Left ventricle myocardium inferior (tissue), 1 donor: ENCODE measurements at places on chromosomes 12 and 14. TPM values are rescaled to one million over a fixed set of nuclear protein-coding genes. Genes with fewer than 3 reads are reported as not detected.

PTCSC3 gene
- total RNA-seq: not detected

TIGAR gene
- total RNA-seq: 13.6 TPM

KLHDC2 gene
- 85.3 TPM for total RNA-seq

PLCZ1 gene
- total RNA-seq: 0.49 TPM

KRT74 gene
- 0.14 TPM for total RNA-seq

PLEKHG7 gene
- total RNA-seq: not detected

- DNase-seq: no peak
Observed at GRCh38 chr12:25728056-25728595, 175.0 kb upstream of the LMNTD1 start.

DNA sequence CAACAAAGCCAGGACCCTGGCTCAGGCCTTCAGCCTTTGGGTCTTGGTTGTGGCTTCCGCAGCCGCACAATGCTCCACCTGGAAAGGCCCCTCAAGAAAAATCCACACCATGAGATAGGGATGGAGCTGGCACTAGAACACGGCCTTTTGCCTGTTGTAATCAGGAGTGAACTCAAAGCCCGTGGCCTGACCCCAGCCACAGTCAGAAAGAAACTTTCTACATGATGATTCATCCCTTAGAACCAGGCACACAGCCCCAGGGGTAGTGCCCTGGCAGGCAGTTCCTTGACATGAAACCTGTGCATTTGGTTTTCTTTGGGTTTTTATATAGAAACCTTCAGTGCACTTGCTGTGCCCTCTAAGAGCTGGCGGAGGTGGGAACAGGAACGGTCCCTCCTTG, 5.1 kb downstream of the CLMN start:
- no peak for DNase-seq

DNA sequence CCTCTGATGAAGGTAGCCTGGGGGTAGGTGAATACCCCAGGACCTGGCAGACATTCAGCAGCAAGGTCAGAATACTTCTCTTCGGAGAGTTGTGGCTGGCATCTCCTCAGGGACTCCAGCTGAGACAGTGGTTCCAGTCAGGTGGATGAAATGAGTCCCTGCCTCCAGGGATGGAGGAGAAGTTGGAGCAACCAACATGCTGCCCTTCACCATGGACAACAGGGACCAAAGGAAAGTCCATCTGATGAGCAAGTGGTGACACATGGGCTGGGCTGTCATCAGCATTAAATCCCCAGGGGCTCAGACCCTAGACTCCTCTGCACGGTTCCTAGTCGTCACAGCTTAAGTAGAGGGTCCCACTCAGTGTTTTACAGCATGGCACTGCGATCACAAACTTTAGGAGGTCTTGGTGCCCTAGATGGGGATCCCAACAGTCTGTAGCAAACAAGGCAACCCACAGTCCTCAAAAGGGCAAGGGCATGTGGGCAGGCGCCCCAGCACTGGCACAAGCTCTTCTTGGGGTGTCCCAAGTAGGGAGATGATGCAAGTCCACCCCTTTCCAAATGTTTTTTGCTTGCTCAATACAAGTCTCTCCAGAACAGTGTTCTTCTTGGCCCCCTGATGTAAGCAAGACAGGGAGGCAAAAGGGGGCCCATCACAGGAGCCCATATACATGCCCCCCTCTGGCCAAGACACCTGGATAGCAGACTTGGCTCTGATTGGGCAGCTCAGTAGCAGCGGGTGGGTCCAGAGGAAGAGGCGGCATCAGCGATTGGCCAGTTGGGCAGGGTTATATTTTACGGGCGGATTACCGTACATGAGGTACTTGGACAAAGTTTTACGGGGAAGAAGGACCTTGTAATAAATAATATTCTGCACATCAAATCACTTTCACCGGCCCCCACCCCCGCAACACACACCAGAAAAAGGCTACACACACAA, 10.8 kb upstream of the CDH24 start:
- DNase-seq: no peak

GRCh38 chr14:63986789-63987533, 134.2 kb downstream of the SYNE2 start:
- DNase-seq: no peak

DNA sequence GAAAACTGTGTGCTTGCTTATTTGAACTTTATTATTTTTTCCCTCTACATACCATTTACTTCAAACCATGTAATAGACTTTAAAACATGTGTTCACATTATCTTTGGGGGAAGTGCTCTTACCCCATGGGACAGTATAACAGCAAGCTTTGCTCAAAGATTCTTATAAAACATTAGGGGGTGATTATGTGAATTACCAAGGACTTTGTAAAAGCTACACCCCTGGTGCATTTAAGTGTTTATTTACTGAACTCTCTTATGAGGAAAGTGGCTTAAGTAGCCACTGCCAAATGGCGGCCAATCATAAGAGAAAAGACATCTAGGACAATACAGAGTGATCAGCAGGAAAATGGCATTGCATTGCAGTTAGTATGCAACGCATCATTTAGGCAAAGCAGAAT, 70.3 kb downstream of the CAPZA3 start:
- DNase-seq: no peak

GRCh38 chr12:62258941-62259630, 1.1 kb upstream of the USP15 start:
- no peak for DNase-seq

GRCh38 chr12:12331244-12331771, 18.7 kb downstream of the MANSC1 start:
- no peak for DNase-seq

DNA sequence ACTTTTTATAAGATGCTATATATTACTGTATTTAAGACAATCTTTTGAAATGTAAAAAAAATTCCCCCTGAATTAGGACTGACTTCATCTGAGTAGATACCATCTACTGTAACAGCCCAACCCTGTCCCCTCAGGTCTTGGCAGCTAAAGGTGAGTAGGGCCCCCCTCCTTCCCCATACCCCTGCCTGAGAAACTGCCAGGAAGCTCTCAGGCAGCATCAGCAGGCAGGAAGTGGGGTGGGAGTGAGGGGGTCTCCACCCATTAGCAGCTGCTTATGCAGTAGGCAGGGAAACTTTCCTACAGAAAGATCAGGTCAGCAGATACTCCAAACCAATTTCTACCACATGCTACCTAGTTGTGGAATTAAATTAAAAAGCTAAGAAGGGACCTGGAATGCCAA, 62.5 kb downstream of the PAX9 start:
- DNase-seq: no peak

GRCh38 chr12:132517013-132517739, 27.2 kb downstream of the FBRSL1 start:
- DNase-seq: no peak

GRCh38 chr14:83372271-83372670, 1838.6 kb upstream of the SEL1L start:
- no peak for DNase-seq

DNA sequence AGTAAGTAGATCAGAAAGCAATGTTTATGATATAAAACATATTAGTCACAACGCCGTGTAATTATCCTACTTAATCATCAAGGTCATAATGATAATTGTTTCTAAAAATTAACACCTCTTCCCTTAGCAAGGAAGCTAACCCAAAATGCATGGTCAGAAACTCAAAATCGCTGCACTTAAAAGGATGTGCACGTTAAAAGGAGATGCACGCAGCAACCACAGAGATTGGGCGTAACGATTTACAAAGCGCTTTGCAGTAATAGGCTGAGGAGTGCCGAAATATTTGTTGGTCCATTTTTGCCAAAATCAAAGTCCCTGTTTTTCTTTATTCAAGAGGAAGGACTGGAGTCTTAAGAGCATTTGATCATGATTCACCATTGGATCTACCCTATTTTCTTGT, 1077.2 kb downstream of the VRK1 start:
- DNase-seq: no peak

GRCh38 chr14:24317141-24317928, 6.0 kb downstream of the LTB4R start:
- DNase-seq: no peak

GRCh38 chr14:38704220-38704619, 398.8 kb downstream of the SEC23A start:
- no peak for DNase-seq

DNA sequence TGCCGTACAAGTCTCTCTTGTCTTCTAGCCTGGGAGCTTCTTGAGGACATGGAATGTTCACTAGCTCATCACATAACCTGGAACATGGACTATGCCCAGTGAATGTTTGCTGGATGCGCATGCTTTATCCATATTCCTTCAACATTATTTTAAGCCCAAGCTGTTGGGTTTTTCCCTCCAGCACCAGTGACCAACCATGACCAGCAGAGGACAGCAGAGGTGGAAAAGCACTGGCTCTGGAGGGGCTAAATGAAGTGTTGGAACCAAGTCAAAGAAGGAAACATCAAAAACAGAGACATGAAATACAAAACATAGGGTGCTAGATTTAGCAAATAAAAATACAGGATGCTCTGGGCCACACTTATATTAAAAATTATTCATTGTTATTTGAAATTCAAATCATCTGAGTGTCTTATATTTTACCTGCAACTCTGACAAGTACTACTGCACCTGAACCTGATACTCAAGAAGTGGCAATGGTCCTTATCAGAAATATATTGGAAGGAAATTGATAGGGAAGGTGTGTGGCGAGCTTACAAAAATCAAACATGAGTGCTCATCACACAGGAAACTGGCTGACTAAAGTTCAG, 23.1 kb upstream of the HELB start:
- DNase-seq: no peak
